RWPE1 (cell line): ENCODE measurements at places on chromosomes 5 and 9.

- no peak for DNase-seq
Measured at GRCh38 chr5:88093765-88094164, 174.9 kb downstream of the TMEM161B start.

DNA sequence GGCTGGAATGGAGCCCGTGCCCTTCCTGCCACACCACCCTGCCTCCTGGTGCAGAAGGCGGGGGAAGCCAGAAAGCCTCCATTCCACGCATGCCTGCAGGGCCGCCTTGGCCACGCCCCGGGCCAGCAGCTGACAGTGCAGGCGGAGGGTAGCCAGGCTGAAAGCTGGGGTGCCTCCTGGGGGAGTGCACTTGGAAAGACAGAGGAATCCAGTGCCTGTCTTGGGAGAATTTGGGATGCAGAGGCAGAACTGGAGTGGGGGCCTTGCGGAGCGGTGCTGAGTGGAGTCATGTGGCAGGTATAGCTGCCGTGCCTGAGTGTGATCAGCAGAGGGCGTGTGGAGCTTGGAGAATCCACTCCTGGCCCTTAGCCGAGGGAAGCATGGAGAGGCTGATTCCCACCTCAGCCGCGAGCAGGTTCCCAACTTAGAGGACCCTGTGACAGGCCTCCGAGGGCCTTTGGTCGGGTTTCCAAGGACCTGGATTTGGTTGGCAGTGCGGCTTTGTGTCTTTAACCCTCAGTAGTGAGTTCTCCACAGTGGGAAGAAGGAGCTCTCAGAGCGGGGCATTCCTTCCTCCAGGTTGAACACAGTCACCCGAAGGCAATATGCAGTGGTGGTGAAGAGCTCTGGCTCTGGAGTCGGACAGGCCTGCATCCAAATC is 9.1 kb upstream of the URM1 start:
- DNase-seq = peak; percentile 95

- DNase-seq = no peak
Measured at GRCh38 chr9:6592791-6593190, 52.7 kb downstream of the GLDC start.

DNA sequence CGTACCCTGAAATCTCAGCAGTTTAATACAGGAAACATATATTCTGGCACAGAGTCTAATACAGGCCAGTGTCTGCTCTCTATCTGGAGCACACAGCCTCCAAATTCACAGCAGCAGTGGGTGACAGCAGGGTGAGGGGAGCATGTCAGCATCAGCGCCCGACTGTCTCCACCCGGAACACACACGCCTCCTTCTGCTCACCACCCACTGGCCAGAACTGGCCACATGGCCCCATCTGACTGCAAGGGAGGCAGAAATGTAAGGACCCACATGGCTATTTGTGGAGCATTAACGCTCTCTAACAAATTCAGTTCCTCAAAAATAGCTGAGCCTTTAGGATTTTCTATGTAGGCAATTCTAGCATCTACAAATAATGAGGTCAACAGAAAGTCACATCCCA is 24.6 kb downstream of the UBE2QL1 start:
- no peak for DNase-seq

GRCh38 chr9:136855461-136856078 is 3.4 kb downstream of the MAMDC4 start:
- no peak for DNase-seq

GRCh38 chr5:60494144-60494543 is 205.8 kb downstream of the DEPDC1B start:
- DNase-seq = no peak

DNA sequence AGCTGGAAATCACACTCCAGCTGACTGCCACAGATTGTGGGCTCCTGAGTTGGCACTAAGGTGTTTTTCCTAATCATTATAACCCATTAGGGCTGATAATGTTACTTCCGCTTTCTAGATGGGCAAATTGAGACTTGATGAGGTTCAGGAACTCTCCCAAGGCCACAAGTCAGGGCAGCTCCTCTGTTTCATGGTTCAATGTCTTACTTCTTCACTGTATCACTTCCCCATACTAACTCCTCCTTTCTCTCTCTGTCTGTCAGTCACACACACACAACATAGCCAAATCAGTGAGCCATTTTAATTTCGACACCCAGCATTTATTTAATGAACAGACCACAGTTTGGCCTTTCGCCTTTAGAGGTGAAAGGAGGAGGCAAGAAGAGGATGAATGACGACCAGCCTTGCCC is 17.8 kb upstream of the TRAF1 start:
- no peak for DNase-seq

DNA sequence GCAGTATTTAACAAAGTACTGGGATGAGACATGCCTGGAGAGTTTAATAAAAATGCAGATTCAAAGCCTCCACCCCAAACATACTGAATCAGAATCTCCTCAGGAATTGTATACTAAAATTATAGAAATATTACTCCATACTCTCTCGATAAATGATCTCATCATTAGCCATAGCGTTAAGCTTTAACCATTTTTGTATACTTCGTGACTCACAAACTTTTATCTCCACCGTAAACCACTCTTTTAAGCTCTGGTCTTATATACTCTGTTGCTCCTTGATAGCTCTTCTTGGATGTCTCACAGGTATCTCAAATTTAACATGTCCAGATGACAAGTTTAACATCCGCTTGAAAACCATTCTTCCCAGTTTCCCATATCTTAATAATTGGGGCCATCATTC is 327.8 kb downstream of the ADGRV1 start:
- peak; percentile 79 for DNase-seq

- DNase-seq = no peak
Measured at GRCh38 chr5:56612759-56613158, 202.6 kb upstream of the MAP3K1 start.

GRCh38 chr9:114396558-114397218 is 8.9 kb upstream of the AKNA start:
- no peak for DNase-seq

GRCh38 chr9:97411440-97411788 is 482 bp upstream of the TDRD7 start:
- no peak for DNase-seq

DNA sequence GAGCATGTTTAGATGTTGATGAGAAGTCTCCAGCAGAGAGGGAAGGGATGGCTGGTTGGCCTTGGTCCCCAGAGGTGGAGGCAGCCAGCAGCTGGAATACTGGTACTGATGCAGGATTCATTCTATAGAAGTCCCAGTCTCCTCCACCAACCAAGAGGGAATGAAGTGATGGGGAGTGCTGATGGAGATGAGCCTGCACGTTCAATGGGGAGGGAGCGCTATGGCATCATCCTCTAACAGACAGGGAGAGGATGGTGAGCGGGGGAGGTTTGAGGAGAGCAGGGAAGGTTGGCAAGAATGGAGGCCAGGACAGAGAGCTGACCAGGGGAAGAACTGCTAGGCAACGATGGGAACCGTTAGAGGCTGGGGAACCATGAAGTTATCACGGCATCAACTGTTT is 159.8 kb upstream of the MVB12B start:
- DNase-seq = no peak

- DNase-seq = peak; percentile 21
Measured at GRCh38 chr9:19690128-19690527, 98.7 kb downstream of the SLC24A2 start.

DNA sequence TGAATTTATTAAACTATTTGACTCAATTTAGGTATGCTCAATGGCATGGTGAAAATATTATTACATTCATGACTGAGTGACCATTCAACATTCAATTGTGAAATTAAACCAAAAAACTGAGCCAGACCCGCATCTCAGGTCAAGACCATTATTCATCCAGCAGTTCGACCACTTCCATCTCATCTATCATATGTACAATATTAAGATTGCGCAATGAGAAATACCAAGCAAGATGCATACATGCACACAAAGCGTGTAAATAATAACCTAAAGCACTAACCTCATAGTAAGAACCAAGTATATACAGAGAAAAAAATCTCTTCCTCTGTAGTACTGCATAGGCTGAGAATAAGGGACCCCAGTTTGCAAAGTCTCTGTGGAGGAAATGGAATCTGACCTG is 310.2 kb downstream of the ADGRV1 start:
- no peak for DNase-seq

- DNase-seq = no peak
Measured at GRCh38 chr5:83924891-83925290, 204.2 kb upstream of the HAPLN1 start.

GRCh38 chr5:59021837-59022514 is 439.1 kb downstream of the RAB3C start:
- DNase-seq = peak; percentile 47

- no peak for DNase-seq
Measured at GRCh38 chr5:81195335-81195929, 37.7 kb upstream of the CKMT2 start.

GRCh38 chr5:120808135-120808534 is 344.0 kb downstream of the PRR16 start:
- DNase-seq = no peak

- no peak for DNase-seq
Measured at GRCh38 chr9:82223442-82223841, 234.9 kb downstream of the SPATA31D1 start.

GRCh38 chr9:104802110-104802509 is 38.2 kb downstream of the NIPSNAP3B start:
- no peak for DNase-seq

GRCh38 chr5:129804705-129805104 is 56.8 kb downstream of the MINAR2 start:
- DNase-seq = no peak

DNA sequence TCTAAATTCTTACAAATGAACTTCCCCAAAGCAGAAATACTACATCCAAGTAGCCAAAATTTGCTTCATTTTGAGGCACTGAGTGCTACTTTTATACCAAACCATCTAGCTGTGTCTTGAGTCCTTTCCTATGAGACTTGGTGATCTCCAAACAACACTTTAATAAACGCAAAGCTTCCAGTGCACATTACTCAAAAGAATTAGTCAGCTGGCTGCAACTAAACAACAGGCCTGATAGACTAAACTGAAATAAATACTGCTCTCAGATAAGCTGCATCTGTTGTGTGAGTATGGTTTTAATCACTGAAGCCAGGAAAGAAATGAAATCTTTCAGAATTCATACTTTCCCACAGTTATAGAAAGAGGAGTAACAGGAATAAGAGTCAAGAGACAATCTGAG is 80.3 kb downstream of the VCAN start:
- DNase-seq = no peak

- DNase-seq = no peak
Measured at GRCh38 chr5:53882006-53882675, 321.7 kb downstream of the NDUFS4 start.

GRCh38 chr5:51091816-51092215 is 291.4 kb upstream of the ISL1 start:
- DNase-seq = no peak

DNA sequence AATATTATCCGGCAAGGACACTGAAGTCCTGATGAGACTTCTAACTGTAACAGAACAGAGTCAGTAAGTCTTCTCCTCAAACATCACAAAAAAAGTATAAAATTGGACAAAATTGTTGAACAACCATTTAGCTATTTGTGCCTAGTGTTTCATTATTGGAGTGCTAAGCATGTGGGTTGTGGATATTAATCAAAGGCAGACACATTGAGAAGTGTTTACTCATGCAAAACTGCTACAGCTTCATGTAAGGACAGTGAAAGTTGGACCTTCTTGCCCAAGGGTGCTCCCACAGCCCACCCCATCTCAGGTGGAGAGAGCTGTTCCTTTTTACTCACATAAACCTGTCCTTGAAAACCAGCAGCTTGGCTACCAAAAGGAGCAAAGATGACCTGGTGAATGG is 355.1 kb upstream of the DAB2 start:
- no peak for DNase-seq

DNA sequence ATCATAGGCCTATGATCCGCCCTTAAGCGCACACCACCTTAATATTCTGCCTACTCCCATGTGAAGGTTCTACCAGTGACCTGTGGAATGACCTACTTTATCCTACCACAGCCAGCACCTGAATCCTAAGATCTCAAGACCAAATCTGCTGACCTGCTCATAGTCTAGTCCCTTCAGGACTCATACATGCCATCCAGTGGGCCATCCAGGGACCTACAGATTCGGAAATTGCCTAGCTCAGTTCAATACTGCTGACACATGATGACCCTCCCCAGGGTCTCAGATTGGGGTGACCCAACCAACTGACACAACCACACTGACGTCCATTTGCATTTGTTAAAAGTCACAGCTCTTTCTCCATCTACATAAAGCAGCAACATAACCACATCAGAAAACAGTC is 443.8 kb upstream of the ST8SIA4 start:
- no peak for DNase-seq

GRCh38 chr5:56357426-56357825 is 124.3 kb upstream of the ANKRD55 start:
- no peak for DNase-seq

GRCh38 chr5:179187229-179187678 is 127.1 kb downstream of the ZNF354C start:
- no peak for DNase-seq

DNA sequence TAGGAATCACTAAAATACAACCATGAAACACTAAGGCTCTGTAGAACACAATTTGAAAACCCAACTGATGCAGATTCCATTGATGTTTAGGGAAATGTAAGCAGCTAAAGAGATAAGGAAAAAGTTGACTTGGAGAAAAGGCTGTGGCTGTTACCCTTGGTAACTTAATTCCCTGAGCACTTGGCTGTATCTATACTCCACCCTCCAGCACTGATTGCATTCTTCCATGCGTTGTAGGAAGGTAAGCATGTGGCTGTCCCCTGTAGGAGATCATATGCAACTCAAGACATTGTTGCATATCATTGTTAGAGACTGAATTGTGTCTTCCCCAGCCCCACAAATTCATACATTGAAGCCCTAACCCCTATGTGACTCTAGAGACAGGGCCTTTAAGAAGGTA is 184.5 kb downstream of the CEMIP2 start:
- no peak for DNase-seq

DNA sequence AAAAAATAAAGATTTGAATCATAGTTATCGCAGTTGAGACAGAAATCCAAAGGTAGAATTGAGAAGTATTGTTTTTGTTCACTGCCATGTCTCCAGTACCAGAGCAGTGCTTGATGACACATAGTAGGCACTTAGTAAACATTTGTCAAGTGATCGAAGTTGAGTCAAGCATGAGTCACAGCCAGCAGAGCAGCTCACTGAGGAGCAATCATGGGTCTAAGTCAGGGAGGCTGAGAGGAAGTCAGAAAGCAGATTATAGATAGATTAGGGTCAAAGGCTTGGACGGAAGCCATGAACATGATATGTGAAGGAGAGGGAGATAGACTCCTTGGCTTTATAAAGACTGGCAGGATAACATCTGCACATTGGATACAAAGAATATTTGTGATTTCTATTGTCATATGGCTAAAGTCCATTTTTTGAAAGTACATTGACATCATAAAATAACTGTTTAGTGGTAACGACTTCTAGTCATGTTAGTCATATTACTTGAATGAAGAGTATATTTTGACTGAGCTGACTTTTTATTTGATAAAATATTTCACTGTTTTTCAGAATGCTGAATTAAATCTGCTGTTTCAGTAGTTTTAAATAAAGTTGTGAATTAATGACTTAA is 168.5 kb downstream of the RAB3C start:
- DNase-seq = no peak

DNA sequence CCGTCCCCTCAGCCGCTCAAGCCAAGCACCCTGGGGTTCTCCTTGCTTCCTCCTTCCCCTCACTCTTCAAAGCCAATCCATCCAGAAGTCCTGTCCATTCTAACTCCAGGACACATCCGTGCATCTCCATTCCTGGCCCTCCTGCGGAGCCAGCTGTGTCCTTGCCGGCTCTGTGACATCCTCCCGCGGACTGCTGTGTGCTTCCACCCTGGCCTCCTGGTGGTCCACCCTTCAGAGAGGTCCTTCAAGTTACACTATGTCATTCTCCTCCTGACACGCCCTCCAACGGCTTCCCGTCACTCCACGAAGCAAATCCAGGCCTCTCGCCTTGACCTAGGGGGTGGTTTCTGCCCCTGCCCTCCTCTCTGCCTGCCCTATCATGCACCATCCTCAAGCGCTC is 13.0 kb upstream of the SCGB3A1 start:
- no peak for DNase-seq

- DNase-seq = peak; percentile 46
Measured at GRCh38 chr5:139710319-139711066, 62.3 kb downstream of the CXXC5 start.
